ENCODE measurements at places on chromosomes 2 and 18.
A peak's percentile ranks its signal among the peaks of the same experiment; 100 is the strongest.

GRCh38 chr2:179336782-179337534 lies 72.3 kb upstream of the SESTD1 start:
- DNase-seq = peak; percentile 51

- no peak for DNase-seq
Measured at GRCh38 chr18:3081584-3081991, 68.6 kb upstream of the LPIN2 start.

DNA sequence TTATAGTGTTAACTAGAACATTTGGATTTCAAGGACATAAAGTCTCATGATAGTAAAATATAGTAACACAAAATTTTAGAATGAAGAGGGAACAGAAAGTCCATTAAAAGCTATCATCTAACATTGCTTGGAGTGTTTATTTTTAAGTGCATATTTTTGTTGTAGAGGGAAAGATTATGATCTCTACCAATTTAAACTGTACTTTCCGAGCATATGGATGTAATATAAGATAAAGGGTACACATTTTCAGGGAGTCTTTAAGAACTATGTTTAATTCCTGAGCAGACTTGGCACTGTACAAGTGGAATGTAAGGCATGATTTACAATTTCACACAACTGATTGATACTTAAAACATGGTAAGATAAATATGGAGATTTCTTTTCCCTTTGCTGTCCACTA lies 34.2 kb upstream of the ZNF804A start:
- DNase-seq = no peak

GRCh38 chr2:126894585-126895182 lies 4.0 kb upstream of the TEX51 start:
- DNase-seq = no peak

- peak; percentile 44 for DNase-seq
Measured at GRCh38 chr2:187424146-187424545, 23.9 kb downstream of the CALCRL start.

DNA sequence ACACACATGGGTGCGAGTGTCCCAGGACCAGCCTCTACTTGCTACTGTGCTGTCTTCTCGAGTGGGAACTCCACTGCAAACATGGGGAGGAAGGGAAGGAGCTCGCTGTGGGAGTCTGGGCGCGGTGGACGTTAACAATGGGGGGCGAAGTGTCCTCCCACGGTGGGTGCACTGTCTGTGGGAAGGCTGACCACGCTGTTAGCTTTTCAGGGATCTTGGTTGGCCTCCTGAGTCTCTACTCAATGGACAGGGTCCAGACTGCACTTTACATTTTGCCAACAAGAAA lies 146.7 kb downstream of the MBP start:
- no peak for DNase-seq

GRCh38 chr18:8005870-8006569 lies 438.9 kb downstream of the PTPRM start:
- no peak for DNase-seq

DNA sequence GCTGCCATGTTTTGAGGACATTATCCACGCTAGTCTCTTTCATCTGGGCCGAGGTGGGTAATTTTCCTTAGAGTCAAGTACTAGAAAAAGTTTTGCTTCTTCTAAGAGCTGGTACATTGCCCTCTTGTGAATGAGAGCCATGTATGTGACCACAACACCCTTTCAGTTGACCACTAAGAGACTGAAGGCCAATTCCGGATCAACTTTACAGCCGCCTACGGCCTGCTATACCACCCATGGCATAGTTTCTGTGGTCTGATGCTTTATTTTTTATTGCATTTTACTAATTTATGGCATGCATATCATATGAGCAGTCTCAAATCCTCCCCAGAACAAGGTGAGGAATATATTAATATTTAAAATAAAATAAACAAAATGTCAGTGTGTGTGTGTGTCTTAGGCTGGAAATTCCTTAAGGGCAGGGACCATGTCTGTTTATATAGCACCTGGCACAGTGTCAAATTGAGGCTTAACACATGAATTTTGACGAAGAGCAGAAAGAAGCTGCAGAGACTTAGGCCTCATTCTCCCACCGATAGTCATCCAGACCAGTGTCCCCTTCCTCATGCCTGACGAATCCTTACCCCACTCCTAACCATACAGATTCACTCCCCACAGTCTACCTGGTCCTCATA lies 35.4 kb downstream of the PSD4 start:
- peak; percentile 62 for DNase-seq

GRCh38 chr2:30180226-30180625 lies 33.4 kb downstream of the YPEL5 start:
- DNase-seq = no peak

DNA sequence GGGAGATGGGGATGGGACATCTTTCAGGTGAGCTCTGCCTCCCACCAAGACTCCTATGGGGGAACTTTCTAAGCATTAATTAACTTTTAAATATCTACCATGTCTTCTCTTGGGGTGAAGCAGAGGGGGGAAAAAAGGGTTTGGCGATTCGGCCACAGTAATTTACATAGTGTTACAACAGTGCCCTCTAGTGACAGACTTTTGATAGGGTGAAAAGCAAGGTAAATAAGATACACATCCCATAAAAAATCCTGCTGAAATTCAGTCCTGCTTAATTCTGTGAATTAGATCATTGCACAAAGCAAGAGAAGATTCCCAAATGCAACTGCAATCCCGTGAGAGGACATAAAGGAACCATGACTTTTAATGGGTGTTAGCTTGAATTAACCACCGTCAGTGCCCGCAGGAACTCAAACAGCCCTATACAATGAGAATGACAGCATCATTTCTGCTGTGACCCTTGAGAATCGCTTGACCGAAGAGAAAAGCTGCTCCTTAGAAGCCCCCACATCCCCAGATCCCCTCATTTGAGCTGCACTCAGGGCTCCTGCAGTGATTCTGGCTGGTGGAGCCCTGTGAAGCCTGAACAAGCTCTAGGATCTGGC lies 32.8 kb downstream of the FAM124B start:
- peak; percentile 62 for DNase-seq

GRCh38 chr2:19490846-19491435 lies 132.5 kb upstream of the OSR1 start:
- DNase-seq = no peak

GRCh38 chr2:189676471-189676870 lies 2.0 kb downstream of the ANKAR start:
- DNase-seq = peak; percentile 2

DNA sequence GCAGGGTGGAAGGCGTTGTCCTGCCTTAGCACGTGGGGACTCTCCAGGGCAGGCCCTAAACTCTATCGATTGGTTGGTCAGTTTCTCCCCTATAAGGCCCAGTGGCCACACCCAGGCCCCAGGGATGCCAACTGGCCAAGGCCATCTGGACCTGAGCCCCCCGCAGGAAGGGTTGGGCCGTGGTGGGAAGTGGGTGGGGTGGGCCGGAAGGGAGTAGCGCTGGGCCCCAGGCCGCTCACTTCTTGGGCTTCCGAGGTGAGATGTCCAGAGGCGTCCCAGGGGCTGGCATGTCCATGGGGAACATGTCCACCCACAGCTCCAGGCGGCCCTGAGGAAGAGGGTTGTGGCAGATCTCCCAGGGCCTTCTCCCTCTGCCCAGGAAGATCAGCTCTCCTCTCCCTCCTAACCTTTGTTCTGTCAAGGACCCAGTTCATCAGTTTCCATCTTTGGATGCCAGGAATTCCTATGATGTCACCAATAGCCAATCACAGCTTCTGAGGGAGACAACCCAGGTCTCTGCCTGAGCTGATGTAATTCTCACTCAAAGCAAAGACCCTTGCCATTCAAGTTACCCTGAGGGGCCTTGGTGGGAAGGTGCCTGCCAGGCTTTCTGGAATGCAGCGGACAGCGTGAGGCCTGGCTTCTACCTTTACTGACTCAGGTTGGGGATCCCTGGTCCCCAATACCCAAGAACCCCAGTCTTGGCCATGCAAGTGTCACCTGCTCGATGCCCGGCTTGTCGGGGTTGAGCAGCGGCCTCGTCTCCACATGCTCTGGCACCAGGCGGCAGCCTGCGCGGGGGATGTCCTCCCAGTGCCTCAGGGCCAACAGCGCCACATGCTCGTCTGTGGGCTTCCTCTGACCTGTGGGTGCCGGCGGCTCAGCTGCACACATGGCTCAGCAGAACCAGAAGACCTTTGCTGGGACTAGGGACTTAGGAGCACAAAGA lies 14.4 kb downstream of the OTOF start:
- DNase-seq = no peak

DNA sequence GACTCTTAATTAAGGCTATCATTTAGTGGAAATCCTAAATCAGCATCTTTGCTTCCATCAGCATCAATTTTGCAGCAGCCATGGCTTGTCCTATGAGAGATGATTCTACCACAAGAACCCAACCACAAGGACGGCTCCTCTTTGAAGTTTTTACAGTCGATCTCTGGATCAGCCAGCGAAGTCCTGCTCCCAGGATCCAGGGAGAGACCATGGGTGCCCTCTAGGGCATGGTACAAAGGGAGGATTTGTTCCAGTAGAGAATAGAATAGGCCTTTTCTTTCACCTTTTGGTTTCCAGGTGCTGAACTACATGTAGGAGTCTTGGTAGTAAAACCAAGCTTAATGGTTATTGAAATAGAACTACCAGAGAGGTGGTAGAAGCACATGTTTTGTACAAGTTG lies 52.7 kb downstream of the TMEM200C start:
- no peak for DNase-seq

- DNase-seq = no peak
Measured at GRCh38 chr2:23321751-23322150, 63.2 kb upstream of the KLHL29 start.

- peak; percentile 12 for DNase-seq
Measured at GRCh38 chr2:86557836-86558235, 5.4 kb downstream of the CHMP3 start.

DNA sequence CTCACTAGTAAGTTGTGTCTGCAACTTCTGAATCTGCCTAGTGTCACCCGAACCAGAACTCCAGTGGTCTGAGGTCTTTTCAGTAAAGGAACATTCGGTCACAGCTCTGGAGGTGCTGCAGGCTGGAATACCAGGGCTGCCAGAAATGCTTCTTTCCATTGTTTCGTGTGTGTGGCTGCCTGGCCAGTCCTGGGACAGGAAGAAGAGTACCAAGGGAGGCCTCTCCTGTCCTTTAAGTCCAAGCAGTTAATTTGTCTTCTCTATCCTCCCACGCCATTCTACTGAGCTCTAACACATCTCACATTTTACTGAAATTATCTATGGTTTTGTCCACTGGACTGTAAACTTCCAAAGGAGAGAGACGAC lies 196.0 kb downstream of the LNPK start:
- DNase-seq = no peak

- DNase-seq = peak; percentile 18
Measured at GRCh38 chr2:148201075-148202004, 180.4 kb downstream of the MBD5 start.

GRCh38 chr2:119225105-119225865 lies 1.7 kb downstream of the STEAP3 start:
- DNase-seq = no peak

- DNase-seq = no peak
Measured at GRCh38 chr2:132929786-132930185, 259.8 kb upstream of the LYPD1 start.

GRCh38 chr2:173171924-173172643 lies 96.4 kb downstream of the MAP3K20 start:
- peak; percentile 33 for DNase-seq

- DNase-seq = no peak
Measured at GRCh38 chr2:11754700-11755015, 8.2 kb downstream of the LPIN1 start.

DNA sequence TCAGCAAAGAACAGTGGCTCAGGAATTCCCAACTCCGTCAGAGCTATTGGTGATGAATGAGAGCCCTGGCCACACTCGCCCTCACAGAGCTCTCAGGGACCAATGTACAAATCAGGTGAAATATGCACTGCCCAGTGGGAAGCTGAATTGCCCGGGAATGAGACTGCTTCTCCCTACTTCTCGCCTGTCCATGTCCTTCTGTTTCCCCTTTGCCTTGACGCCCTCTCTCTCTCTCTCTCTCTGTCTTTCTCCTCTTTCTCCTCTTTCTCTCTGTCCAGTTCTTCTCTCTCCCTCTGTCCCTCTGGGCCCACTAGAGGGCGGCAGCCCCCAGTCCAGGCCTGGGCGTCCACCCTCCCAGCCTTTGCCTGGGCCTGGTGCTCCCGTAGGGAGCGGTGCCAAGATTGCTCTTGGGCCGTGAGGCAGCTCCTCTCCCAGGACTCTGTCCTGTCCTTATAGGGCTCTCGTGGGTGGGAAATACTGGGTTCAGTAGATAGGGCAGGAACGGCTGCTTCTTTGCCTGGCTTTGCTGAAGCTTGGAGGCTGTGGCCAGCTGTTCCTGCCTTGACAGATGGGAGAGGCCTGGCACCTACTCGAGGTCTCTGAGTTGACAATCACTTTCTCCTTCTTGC lies 28.4 kb upstream of the PUM2 start:
- DNase-seq = peak; percentile 91

DNA sequence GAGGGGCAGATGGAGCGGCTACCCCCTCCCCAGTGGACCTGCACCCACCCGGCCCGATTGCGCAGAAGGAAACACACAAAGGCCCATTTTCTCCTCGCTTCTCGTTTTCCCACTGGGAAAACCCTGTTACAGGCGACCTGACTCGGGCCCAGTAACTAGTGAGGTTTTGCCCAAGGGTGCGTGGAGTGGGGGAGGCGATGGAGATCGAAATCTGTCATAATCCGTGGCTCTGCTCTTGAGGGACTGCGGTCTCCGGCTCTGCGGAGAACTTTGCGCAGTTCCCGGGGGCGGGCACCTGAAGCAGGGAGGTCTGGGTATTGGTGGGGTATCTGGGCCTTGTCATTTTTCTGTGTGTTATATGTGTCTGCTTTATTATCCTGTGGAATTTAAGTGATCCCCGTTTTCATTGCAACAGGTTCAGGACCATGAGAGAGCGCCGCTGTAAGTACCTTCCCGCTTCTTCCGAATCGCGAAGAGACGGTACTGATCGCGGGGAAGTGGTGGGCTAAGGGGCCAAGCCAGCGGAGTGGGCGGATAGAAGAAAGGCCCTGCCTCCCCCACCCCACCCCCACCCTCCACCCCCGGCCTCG lies 4.0 kb upstream of the HOXD4 start:
- no peak for DNase-seq

GRCh38 chr18:48749768-48750167 lies 201.0 kb downstream of the SMAD7 start:
- DNase-seq = peak; percentile 81

DNA sequence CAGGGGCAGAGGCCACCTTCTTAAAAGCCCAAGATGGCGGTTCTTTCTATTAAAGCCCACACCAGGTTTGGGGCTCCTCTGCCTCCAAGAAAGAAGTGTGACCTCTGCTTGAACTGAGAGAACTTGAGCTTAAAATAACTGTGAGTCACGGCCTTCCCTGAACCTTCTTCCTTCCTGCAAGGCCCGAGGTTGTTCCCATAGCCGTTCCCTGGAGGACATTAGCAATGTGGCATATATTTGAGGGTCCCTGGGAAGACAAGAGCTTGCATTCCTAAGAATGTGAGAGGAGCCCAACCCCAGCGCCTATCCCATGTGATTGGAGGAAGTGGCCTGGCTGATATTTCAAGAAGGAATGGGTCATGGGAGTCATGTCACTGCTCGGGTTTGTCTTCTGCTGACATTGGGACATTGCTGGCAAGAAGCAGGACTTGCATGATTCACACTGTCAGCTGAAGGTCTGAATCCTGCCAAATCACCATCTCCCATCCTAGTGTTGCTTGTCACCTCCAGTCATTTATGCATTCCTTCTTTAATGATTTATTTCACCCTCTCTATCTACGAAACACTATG lies 168.1 kb downstream of the TRIB2 start:
- peak; percentile 55 for DNase-seq
